Fibroblast of mammary gland (primary cell): ENCODE measurements at places on chromosomes 5 and 9.

DNA sequence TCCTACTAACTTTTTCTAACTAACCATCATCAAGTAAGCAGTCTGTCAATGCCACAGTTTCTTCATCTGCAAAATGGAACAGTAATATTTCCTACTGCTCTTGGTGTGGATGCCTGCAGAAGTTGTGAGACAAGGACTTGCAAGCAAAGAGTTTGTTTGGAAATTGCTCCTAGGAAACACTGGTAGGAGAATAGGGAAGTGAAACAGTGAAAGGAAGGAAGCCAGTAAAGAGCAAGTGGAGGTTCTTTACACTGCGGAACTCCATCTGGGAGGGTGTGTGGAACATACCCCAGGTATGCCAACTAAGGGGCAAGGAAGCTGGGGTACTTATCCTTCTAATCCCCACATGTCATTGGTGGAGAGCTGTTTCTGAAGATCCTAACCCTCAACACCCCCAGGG lies 119.9 kb downstream of the FOXD1 start:
- DNase-seq, result no peak

GRCh38 chr5:60482301-60482700 lies 217.7 kb downstream of the DEPDC1B start:
- no peak for DNase-seq

GRCh38 chr9:25716220-25716872 lies 38.1 kb upstream of the TUSC1 start:
- DNase-seq, result peak; percentile 60

- peak; percentile 11 for DNase-seq
Measured at GRCh38 chr9:80664327-80665210, 1024.8 kb downstream of the TLE1 start.

GRCh38 chr9:68685770-68686169 lies 19.3 kb upstream of the PIP5K1B start:
- no peak for DNase-seq

DNA sequence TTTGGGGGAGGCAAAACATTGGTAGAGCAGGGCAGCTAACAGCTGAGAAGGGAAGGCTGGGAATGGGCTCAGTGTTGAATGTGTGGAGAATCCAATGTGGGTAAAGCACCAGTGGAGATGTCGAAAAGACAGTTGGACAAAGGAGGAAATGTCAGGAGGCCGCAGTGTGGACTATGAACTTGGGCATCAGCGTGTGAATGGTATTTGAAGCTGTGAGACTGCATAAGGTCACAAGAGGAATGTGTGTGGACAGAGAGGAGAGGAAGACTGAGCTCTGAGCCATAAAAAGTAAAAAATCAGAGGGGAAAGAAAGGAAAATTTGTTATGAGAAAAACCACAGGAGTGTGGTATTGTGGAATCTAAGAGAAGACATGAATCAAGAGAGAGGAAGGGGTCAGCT lies 99.4 kb upstream of the ADAMTS16 start:
- no peak for DNase-seq
